ENCODE measurements at places on chromosomes 1 and 21. TPM values are rescaled to one million over a fixed set of nuclear protein-coding genes. Genes with fewer than 3 reads are reported as not detected.

C2CD2 gene
- 11.6 TPM for total RNA-seq

UBR4 gene
- total RNA-seq = 106 TPM

SYT2 gene
- total RNA-seq = not detected

VWA5B1 gene
- total RNA-seq = not detected

LCE3E gene
- not detected for total RNA-seq

SLC44A3 gene
- total RNA-seq = not detected

C1orf94 gene
- total RNA-seq = not detected

SHISA4 gene
- total RNA-seq = not detected

GNAT2 gene
- 0.92 TPM for total RNA-seq

BTG3 gene
- 28.6 TPM for total RNA-seq

GSTM5 gene
- 0.40 TPM for total RNA-seq

PTPN14 gene
- total RNA-seq = 2.0 TPM

PSMA5 gene
- 166 TPM for total RNA-seq

SHE gene
- 0.05 TPM for total RNA-seq

CEP104 gene
- 34.8 TPM for total RNA-seq

GBP4 gene
- 4.3 TPM for total RNA-seq

SLC45A1 gene
- total RNA-seq = 0.29 TPM

CYP4A22 gene
- total RNA-seq = not detected

TMEM63A gene
- 27.6 TPM for total RNA-seq

CADM3 gene
- total RNA-seq = not detected

USP16 gene
- total RNA-seq = 34.5 TPM

KLF17 gene
- total RNA-seq = not detected

CELA2B gene
- total RNA-seq = not detected

TTC39A gene
- total RNA-seq = 3.5 TPM

All from GM12878 (cell line).